ENCODE measurements at places on chromosomes 4 and X.

- no peak for DNase-seq
These were observed 18.2 kb downstream of the UBE2D3 start for GRCh38 chr4:102809190-102809589.

- DNase-seq = no peak
These were observed 83.2 kb downstream of the GPAT3 start for GRCh38 chr4:83618991-83619645.

DNA sequence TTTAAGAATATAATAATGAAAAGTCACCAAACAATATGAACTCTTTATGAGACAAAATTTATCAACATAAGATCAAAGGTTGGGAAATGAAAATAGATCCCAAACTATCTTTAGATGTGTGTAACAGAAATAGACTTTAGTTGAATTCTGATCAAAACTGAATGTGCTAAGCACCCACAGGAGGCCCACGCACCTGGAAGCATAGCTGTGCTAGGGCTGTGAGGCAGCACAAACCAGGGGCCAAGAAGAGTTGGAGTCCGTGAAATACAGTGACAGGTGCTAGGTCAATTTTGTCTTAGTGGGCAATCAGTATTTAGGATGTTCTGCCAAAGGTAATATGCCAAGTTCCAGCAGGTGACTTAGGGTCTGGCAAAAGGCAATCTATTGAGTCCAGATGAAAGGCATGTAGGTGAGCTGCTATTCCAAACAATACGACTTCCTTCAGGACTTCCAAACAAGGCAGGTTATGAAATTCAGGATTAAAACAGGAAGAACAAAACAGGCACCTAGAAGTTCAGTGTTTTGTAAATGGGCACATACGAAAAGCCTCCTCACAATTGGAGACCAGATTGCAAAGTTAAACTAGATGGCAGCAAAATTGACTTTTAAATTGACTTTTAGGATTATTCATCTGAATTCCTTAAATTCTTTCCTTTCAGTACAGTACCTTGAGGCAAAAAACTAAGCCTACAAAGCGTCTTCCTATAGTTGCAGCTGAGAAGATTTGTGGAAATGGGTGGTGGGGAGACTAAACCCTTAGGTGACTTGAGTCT lies 4.7 kb upstream of the PCDH18 start:
- no peak for DNase-seq

DNA sequence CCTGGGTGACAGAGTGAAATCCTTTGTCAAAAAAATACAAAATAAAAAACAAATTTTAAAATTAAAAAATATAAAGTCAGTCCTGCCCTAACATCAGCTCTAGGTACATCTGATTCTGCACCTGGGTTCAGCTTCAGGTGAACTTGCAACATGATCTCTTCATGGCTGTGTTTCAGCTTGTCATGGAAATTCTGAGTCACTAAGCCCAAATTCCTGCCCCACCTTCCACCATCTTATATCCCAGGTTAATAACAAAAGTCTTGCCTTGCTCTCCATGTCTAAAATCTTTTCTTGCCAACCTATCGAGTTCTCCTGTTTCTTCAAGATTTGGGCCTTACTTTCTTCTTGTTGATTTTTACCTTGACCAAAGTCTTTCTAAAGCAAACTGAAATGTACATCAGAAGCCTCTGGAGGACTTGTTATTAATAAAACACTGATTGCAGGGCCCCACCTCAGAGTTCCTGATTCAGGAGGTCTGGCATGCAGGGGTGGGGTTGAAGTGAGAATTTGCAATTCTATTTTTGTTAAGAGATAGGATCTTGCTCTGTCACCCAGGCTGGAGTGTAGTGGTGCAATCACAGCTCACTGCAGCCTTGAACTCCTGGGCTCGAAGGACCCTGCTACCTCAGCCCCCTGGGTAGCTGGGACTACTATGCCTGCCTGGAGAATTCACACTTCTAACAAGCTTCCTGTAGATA lies 125.8 kb upstream of the VCX3A start:
- DNase-seq = no peak

DNA sequence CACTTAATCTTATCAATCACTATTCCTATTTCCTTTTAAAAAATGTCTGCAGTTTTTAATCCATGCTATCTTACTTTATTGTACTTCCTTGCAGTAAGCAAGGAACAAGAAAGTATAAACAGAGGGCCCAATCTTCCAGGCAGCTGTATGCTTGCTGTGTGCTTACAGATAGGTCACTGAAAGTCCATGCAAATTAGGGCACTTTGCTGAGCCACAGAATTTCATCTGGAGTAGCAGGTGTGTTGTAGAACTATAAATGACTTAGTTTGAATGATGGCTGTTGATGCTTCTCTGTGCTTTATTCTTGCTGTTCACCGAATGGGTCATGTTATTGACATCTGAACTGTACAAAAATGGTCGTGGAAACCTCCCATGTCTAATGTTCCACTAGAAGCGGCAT lies 154.6 kb downstream of the ATOH1 start:
- DNase-seq = no peak

DNA sequence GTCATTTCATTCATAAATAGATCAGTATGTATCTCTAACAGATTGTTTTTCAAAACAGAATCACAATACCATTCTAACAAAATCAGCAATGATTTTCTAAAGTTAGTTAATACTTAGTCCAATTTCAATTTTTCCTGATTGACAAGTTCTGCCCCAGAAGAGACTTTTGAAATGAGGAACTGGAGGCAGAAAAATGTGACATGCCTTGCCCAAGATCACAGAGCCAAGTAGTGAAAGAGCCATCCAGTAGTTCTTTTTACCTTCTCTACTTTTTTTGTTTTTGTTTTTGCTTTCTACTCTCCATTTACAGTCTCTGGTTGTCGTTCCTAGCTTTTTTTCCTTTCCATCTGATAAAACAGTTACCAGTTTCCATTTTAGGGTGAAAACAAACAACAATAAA lies 129.3 kb upstream of the TMEM164 start:
- DNase-seq = no peak

- DNase-seq = no peak
These were observed 315.4 kb downstream of the PPP3CA start for GRCh38 chr4:101031971-101032370.

- no peak for DNase-seq
These were observed 89.4 kb downstream of the IRF2 start for GRCh38 chr4:184384810-184385557.

DNA sequence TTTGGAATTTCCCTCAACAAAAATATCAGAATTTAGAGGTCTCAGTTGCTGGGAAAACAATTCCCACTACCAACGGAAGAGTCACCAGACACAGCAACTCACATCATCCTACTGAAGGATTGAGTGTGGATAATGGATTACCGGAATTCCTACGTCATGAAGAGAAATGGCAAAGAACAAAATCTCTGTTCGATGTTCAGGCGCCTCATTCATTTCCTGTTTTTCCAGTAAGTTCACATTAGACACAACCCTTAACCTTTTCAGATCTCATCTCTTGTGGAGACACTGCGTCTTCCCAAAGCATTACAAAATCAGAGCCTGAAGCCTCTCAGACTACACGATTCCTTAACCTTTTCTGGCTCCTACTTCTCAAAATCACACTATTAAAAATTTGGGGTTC lies 58.5 kb upstream of the CPEB2 start:
- no peak for DNase-seq
